ENCODE measurements at places on chromosomes 6 and 20.
A peak's percentile ranks its signal among the peaks of the same experiment; 100 is the strongest.

- no peak for DNase-seq
Observed at GRCh38 chr6:105952772-105953690, 133.1 kb upstream of the PRDM1 start.

DNA sequence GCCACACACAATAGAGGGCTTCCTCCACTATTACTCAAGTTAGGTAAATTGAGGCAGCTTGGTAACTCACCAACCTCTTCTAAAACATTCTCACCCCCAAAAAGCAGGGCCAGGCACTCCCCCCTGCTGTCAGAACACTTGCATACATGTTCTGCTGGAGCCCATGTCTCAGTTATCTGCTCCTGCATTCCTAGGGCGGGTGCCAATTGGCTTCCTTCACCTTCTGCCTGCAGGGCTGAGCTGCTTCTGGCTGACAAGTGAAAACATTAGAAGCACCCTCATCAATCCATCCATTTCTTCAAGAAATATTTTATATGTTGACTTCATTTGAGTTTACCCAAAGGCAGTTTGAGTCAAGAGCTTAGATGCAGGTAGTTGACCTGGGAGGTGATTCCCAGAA lies 4.5 kb upstream of the ENTPD6 start:
- DNase-seq: no peak

DNA sequence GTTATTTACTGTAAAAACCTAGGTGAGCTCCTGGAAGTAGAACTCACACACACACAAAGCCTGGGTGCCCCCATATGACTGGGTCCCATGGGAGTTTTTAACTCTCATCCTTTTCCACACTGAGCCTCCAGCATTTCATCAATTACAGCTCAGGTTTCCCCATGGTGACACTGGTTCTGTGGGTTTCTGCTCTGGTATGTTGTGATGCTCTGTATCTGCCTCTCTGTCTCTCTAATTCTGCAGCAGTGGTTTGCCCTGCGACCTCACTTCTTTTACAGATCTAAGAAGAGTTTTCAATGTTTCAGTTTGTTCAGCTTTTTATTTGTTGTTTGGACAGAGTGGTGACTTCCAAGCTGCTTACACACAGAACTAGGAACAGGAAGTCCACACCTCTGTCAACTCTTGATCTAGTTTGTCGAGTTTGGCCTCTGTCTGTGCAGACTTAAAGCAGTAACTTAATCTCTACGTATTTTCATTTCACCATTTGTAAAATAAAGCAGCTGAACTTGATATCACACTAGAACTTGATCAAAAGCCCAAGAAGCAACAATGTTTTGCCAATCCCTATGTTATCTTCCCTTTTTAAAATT lies 554.3 kb downstream of the EPHA7 start:
- no peak for DNase-seq

- no peak for DNase-seq
Observed at GRCh38 chr6:117530467-117531242, 48.2 kb downstream of the DCBLD1 start.

DNA sequence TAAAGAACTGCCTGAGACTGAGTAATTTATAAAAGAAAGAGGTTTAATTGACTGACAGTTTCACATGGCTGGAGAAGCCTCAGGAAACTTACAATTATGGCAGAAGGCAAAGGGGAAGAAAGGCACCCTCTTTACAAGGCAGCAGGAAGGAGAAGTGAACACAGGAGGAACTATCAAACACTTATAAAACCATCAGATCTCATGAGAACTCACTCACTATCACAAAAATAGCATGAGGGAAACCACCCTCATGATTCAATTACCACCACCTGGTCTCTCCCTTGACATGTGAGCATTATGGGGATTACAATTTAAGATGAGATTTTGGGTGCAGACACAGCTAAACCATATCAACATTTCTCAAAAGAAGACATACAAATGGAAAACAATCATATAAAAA lies 266.3 kb downstream of the EPM2A start:
- no peak for DNase-seq

GRCh38 chr6:72626126-72626525 lies 4.3 kb downstream of the KCNQ5 start:
- no peak for DNase-seq

DNA sequence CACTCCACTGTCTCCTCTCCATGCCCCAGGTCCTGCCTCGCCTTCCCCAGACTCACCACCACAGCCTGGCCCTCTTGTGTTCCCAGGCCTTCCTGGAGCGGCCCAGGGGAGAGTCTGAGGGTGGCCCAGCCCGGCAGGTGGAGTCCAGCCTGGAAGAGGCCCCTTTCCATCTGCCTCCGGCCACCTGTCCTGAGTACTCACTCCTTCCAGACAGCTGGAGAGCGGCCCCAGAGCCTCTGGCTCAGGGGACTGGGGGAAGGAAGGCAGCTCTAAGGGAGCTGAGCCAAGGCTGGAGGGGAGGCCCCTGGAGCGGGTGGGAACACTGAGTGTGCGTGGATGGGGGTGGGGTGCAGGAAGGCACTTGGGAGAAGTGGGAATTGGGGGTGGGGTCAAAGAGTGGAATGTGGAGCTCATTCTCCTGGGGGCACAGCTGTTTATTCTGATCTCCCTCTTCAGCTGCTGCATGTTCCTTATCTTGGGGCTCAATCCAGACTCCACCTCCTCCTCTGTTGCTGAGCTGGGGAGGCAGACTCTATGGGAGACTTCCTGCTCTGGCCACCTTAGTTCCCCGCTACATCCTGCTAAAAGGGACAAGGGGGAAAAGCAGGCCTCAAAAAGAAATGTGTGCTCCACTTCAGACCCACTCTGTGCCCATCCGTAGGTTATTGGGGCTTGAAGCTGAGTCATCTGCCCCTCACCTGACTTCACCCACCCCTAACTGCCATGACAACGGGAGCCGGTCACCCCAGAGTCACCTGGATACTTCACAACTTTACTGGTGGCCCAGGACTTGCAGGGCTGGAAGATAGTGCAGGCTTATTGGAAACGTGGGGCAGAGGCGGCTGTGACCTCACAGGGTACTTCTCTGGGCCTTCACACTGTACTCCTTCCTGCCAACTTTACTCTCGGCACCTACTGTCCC lies 19.5 kb upstream of the TAF8 start:
- peak; percentile 75 for DNase-seq

GRCh38 chr20:52847029-52847660 lies 125.0 kb upstream of the TSHZ2 start:
- DNase-seq: no peak

DNA sequence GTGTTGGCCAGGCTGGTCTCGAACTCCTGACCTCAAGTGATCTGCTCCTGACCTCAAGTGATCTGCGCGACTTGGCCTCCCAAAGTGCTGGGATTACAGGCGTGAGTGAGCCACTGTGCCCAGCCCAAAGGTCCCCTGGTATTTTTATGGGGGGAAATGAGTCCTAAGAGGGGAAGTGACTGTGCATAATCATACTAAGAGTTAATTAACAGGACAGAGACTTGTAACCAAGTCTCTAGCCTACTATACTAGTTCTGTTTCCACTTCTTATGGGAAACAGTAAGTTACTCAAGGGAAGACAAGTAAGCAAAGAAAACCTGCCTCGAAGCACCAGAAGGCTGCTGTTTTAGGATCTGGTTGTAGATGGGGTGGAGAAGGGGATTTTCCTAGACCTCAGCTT lies 27.9 kb downstream of the TCF15 start:
- DNase-seq: no peak

DNA sequence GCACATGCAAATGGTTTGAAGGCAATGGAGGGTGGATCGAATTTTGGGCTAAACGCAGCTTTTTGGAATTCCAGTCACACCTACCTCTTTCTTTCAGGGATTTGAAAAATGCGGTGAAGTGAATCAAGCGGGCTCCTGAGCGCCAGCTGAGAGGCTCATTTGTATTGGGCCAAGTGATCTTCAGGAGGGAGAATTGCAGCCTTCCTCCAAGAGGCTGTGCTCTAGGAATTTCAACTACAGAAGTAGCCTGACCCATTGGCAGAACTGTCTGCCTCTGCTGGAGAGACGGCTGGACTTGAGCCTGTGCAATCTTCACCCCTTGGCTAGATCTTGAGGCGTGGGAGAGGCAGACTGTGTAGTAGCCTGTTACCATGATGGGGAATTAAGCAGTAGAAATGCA lies 5.7 kb upstream of the TIAM2 start:
- DNase-seq: no peak

GRCh38 chr20:62926229-62927127 lies at the start of gene DIDO1:
TSS of gene DIDO1 (minus strand) at chr20:62926505.
- DNase-seq: peak; percentile 42
